ENCODE measurements at places on chromosomes 2 and 18.

GRCh38 chr2:4174796-4175195 is 471.4 kb downstream of the DCDC2C start:
- DNase-seq: no peak

GRCh38 chr2:3392216-3392615 is 12.7 kb downstream of the TRAPPC12 start:
- no peak for DNase-seq

- no peak for DNase-seq
Measured at GRCh38 chr18:31791817-31792579, 31.3 kb upstream of the SLC25A52 start.

DNA sequence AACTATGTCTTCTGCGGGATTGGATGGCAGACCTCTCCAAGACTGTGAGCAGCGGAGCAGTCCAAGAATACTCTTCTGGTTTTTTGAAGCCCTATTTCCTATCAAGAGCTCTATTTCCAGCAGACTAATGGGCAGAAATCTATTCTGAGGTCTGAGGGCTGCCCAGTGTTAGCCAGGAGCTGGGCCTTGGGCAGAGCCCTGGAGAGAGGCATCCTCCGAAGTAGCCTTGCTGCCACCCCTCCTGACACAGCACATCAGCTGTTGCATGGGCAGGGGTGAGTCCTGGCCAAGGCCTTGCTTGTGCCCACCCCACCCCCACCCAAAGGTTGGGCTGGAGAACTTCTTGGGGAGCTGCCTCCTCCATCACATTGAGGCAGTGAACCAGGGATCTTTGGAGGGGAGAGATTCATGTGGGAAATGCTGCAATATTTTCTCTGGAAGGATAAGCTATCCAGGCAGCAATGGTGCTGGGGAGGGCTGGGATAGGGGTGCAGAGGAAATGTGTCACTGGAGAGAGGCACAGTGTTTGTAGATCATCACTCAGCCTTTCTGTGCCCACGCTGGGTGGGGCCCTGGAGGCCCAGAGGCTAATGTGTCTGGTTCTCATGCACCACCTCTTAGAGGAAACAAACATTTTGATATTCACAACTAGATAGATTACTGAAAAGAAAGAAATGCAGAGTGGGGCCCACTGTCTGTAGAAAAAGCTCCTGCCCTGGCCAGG is 104.7 kb downstream of the VSNL1 start:
- DNase-seq: no peak

- DNase-seq: no peak
Measured at GRCh38 chr2:196549052-196549451, 90.5 kb upstream of the CCDC150 start.

DNA sequence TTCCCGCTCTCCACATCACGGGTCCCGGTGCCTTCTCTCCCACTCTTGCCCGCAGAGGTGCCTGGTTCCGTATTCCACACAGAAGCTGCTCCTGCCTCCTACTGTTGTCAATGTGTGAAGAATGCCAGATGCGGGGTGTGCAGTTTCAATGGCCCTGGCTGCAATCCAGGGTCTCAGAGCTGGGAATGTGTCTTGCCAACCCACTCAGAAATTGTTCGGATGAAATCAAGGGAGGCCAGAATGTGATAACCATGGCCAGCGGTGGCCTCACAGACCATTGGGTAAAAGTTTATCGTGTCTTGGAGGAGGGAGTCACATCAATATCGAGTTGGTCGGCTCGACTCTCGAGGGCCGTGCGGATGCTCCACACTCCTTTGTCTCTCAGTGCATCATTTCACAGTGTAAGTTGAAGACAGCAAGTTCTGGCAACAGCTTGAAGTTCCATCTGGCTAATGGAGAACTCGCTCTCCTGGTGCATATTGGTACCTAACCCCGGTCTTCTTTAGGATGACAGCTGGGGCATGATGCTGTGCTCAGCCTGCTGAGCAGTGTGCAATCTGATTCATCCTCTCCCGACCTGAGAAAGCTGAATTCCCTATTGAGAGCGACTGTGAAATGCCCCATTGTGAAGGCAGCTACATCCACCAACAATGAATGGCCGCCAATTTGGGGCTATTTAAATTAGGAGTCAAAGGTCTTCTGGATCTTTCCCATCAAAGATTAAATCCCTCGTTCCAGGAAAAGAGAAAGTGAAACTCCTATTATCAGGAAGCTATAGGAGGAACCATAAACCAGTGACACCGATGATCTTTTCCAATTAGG is 389.0 kb downstream of the SOX11 start:
- no peak for DNase-seq

GRCh38 chr2:2703172-2703571 is 372.1 kb upstream of the MYT1L start:
- DNase-seq: no peak

DNA sequence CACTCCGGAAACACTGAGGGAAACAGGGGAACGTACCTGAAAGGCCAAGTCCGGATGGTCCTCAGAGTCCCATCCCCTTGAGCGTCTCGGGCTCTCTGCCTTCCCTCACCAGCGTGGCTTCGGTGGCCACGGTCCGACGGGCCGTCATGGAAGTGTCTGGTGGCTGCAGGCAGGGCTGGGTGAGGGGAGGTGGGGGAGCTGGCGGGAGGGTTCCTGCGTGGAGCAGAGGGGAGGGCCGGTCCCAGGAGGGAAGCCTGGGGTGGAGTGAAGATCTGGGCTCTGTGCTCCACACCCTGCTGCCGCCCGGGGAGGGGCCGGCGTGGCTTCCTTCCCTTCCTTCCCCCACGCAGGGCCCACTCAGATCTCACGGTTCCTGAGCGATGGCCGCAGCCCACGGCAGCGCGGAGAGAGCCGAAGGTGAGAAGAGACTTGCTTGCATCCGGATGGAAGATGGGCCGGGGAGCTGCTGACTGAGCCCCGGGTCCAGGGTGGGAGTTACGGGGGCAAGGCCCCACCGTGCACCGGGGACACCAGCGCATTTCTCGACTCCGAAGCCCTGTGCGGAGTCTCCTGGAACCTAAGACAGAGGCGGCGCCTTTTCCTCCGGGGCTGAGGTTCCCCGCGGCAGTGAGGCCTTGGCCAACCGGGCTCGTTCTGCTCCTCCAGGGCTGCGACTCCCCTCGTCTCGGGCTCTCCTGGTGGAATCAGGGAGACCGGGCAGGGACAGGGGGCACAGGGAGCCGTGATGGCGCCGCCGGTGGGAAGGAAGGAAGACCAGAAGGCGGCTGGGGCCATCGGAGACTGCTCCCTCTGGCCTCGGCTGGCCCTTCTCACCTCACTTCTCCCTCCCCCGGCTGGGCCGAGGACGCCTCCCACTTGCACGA is 49.1 kb downstream of the KCNF1 start:
- no peak for DNase-seq

- DNase-seq: peak; percentile 76
Measured at GRCh38 chr2:133676392-133677130, 108.3 kb upstream of the NCKAP5 start.

GRCh38 chr2:15864176-15864769 is 76.1 kb upstream of the MYCN start:
- DNase-seq: no peak

DNA sequence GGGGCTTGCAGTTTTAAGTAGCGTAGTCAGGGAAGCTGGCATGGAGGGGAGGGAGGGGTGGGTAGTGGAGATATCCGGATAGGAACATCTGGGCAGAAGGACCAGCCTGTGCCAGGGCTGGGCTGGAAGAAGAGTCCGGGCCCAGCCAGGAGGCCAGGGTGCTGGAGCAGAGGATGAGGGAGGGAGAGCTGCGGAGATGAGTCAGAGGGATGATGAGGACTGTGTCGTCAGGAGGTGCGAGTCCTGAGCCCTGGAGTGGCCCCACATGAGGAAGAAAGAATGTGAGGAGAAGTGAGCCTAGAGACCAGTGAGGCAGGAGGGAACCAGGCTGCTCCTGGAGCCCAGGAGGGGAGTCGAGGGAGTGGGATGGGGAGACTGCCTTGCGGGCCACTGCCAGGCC is 82.4 kb downstream of the CTIF start:
- DNase-seq: no peak

- DNase-seq: no peak
Measured at GRCh38 chr2:213098612-213099011, 52.8 kb downstream of the IKZF2 start.

DNA sequence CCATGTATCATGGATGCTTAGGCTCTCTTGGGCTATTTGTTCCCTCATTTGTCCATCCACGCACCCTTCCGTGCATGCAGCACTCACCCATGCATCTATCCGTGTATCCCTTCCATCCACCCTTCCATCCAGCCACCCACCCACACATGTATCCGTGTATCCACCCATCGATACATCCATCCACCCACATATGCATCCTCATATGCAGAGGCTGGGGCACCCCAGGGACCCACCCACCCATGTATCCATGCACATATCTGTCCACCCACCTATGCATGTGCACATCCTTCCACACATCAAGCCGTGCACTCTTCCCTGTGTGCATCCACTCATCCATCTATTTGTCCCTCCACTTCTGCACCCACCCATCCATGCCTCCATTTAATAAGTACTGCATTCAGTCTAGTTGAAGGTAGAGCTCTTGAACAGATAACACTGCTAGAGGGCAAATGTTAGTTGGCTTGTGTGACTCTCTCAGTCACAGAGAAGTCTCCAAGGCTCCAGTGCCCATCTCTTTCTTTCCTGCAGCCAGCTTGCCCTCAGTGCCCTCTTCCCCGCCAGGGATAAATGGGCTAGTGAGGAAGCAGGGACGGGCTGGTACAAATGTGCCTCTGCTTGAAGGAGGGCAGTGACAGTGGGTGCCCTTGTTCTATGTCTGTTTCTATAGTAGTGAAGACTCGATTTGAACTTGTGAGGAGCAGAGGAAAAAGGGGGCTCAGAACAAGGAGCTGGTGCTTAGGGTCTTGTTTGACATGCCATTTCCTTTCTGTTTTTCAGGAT is 61.5 kb downstream of the EMILIN2 start:
- DNase-seq: no peak

- DNase-seq: no peak
Measured at GRCh38 chr2:128250229-128251025, 68.2 kb downstream of the HS6ST1 start.

DNA sequence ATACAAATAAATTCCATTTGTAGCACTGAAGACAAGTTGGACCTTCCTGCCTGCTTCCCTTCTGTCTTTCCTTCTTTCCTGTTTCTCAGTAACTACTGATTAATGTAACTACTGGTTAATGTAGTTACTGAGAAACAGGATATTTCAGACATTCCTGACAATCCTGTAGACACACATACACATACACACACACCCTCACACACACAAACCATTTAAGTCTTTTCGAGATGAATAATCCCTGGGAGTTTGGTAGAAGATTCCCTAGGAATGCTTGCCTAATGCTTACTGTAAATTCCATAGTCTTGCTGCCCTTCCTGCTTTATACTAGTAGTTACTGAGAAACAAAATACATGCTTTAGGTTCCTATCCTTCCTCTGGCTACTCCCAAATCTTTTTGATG is 83.9 kb downstream of the PIK3C3 start:
- no peak for DNase-seq

DNA sequence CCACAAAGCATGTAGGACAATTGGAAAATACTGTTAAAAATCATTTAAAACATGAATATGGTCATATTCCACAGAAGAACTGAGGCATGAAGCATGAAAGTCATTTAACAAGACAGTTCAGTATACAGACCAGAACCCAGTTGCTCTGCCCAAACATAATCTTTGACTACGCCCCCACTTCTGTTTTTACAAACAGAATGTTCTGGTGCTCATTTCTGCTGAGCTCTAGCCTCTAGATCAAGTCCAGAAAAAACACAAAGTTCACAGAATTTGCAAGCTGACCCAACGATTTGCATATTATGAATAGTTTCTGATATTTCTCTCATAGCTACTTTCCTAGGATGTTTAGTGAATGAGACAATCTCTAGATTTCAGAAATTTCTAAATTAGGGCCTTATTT is 424.9 kb downstream of the PID1 start:
- DNase-seq: no peak

- DNase-seq: no peak
Measured at GRCh38 chr2:147642765-147643164, 202.1 kb upstream of the ACVR2A start.

GRCh38 chr2:228763379-228763981 is 507.6 kb downstream of the PID1 start:
- DNase-seq: no peak

All from fibroblast of the conjunctiva (primary cell).